ENCODE measurements at places on chromosomes 3 and 15. TPM values are rescaled to one million over a fixed set of nuclear protein-coding genes. Genes with fewer than 3 reads are reported as not detected.

IMPG2 gene
- total RNA-seq, result not detected

RNU5B-1 gene
- total RNA-seq, result not detected

CCDC13 gene
- total RNA-seq, result 0.46 TPM

ATP8B4 gene
- total RNA-seq, result 0.63 TPM

GMNC gene
- not detected for total RNA-seq

WWTR1 gene
- total RNA-seq, result 126 TPM

ZIC1 gene
- total RNA-seq, result not detected

FXR1 gene
- total RNA-seq, result 54.2 TPM

CEMIP gene
- total RNA-seq, result 1.4 TPM

FRMD5 gene
- total RNA-seq, result 2.2 TPM

NR1I2 gene
- not detected for total RNA-seq

STRIT1 gene
- not detected for total RNA-seq

LRIG1 gene
- 4.5 TPM for total RNA-seq

GRK7 gene
- not detected for total RNA-seq

ITGA11 gene
- 7.0 TPM for total RNA-seq

SUCNR1 gene
- 0.09 TPM for total RNA-seq

CTXND1 gene
- total RNA-seq, result 0.02 TPM

RPUSD2 gene
- total RNA-seq, result 14.8 TPM

ACY1 gene
- total RNA-seq, result 26.8 TPM

SCAANT1 gene
- not detected for total RNA-seq

TMEM43 gene
- total RNA-seq, result 133 TPM

ZNF660 gene
- not detected for total RNA-seq

RHOV gene
- 7.3 TPM for total RNA-seq

RTP1 gene
- not detected for total RNA-seq

PLXND1 gene
- 97.2 TPM for total RNA-seq

IGSF11 gene
- 5.6 TPM for total RNA-seq

KNG1 gene
- total RNA-seq, result not detected

FOXB1 gene
- not detected for total RNA-seq

ERC2 gene
- not detected for total RNA-seq

SUSD5 gene
- total RNA-seq, result 3.4 TPM

GOLGA6B gene
- not detected for total RNA-seq

COL6A5 gene
- not detected for total RNA-seq

CEP97 gene
- 5.0 TPM for total RNA-seq

ZNF710 gene
- 13.9 TPM for total RNA-seq

LRTM1 gene
- total RNA-seq, result not detected

TRIM71 gene
- total RNA-seq, result not detected

SPATA12 gene
- 0.44 TPM for total RNA-seq

CATSPER2 gene
- total RNA-seq, result 0.66 TPM

STXBP5L gene
- total RNA-seq, result not detected

ST6GAL1 gene
- total RNA-seq, result 4.5 TPM

PRSS50 gene
- total RNA-seq, result not detected

SLC28A2 gene
- total RNA-seq, result not detected

UTS2B gene
- not detected for total RNA-seq

OR5K3 gene
- not detected for total RNA-seq

TM4SF1 gene
- 1,500 TPM for total RNA-seq
